ENCODE measurements at places on chromosomes 2 and 18.

- DNase-seq: no peak
Observed at GRCh38 chr2:178244777-178245176, 50.5 kb downstream of the OSBPL6 start.

DNA sequence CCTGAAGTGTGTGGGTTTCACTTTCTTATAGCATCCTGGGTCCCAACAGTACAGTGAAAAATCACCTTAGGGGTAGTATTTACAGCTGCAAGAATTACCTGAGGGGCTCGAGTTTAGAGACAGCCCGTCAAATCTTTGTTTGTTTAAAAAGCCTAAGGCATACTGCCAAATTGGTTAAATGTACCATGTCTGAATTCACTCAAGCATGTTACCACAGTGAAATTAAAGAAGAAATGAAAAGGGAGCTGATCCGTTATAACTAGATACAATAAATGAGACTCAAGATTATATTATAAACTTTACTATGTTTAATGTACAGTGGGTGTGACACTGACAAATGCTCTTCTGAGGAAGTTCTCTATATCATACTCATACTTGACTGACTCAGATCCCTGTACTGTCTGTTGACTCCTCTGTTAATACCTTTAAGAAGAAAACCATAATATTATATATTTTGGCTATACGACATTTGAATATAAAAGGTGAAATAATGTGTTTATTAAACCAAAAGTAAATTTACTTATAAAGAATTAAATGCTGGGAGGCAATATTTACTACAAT is 107.3 kb downstream of the TMEFF2 start:
- no peak for DNase-seq

DNA sequence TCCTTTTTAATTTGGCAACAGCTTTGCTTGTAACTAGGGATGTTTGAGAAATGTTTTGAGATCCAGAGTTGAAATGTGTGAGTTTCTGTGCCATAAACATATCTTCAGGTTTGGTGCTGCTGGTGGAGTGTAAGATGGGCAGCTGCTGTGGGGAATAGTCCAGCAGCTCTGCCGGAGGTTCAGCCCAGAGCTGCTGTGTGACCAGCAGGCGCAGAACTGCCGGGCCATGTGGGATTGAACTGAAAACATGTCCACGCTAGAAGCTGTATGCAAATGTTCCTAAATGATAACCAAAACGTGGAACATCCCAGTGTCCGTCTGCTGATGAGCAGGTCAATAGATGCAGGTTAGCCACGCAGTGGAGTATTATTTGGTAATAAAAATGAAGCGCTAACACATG is 99.6 kb downstream of the DGKD start:
- no peak for DNase-seq

GRCh38 chr18:54529444-54529843 is 61.6 kb upstream of the DYNAP start:
- DNase-seq: no peak

- no peak for DNase-seq
Observed at GRCh38 chr2:240972636-240973521, 25.5 kb upstream of the SNED1 start.

- DNase-seq: no peak
Observed at GRCh38 chr18:28204154-28204553, 27.2 kb upstream of the CDH2 start.

DNA sequence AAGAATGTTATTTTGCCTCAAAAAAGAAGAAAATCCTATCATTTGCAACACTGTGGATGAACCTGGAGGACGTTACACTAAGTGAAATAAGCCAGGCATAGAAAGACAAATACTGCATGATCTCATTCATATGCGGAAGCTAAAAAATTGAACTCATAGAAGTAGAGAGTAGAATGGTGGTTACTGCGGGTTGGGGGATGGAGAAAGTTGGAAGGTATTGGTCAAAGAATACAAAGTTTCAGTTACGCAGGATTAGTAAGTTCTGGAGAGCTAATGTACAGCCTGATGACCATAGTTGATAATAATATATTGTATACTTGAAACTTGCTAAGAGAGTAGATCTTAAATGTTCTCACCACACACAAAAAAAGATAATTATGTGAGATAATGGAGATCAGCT is 5.0 kb upstream of the GALNT5 start:
- no peak for DNase-seq

DNA sequence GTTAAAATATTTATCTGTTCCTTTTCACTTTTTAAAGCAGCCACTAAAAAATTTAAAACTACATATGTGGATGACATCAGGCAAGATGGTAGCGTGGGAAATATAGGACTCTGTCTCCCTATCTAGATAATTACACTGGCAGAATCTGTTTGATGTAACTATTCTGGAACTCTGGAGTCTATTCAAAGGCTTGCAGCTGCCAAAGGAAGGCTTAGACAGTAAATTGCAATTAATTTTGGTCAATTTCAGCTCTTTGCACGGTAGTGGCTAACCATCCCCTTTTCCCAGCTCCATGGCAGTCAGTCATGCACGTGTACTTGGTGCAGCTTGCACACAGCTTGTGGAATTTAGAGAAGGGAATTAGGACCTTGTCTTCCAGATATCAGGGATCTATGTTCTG is 135.2 kb downstream of the RAB3GAP1 start:
- no peak for DNase-seq

DNA sequence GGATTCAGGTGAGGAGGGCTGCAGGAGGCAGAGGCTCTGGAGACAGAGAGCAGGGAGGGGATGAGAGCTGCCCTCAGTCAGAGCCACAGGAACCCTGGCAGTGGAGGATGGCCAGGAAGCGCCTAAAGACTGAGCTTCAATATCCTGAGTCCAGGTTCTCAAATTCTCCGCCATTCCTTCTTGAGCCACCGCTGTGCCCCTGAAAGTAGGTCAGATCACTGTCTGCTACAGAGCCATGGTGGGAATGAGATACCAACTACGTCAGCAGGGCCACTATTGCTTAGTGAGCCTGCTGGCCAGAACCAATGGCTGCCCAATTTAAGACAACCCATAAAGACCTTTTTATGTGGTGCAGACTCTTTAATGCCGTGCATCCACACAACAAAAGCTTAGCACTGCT is 155.5 kb downstream of the CTIF start:
- DNase-seq: no peak

DNA sequence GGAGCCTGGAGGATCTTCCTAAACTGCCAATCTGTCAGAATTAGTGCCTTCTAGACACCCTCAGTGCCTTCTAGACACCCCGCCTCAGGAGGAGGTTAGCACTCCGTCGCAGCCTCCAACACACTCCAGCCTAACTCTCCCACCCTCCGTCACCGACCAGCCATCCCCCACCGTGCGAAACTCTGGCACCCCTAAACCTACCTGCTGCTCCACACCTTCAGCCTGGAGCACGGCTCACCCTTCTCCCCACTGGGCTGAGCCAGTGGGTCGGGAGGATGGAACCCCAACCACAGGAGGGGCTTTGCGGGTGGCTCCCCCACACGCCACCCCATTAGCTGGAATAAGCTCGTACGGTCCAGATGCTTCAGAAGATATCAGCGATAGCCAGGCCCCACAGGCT is 468.9 kb upstream of the HS6ST1 start:
- no peak for DNase-seq

DNA sequence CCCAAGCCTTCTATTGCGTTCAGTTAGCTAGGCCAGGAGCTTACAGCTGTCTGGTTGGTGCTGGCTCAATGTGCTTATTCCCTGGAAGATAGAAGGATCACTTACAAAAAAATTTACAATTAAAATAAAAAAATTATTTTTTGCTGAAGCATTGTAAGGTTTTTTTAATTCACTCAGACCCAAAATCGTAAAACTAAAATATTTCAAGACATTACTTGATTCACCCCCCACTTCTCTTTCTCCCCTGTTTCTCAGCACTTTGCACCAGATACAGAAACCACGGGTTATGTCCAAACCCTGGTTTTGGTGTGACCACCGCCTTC is 911 bp upstream of the PTPRM start:
- DNase-seq: no peak

- no peak for DNase-seq
Observed at GRCh38 chr2:111155610-111156009, 34.9 kb downstream of the BCL2L11 start.

- DNase-seq: no peak
Observed at GRCh38 chr2:215540658-215541057, 104.8 kb upstream of the FN1 start.

DNA sequence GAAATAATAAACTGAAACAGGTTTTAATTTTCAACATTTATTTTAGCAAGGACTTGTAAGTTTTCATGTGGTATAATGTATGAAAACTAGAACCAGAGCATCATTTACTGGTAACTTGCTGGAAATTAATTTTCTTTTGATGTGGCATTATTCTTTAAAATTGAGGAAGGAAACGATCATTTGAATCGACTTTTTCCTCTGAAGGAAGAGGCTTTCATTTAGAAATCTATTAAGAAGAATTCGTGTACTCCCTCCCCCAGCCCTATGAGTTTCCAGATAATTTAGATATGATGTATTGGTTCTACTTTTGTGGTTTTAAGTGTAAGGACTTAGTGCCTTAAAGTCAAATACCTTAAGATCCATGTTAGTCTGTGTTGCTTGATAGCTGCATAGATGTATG is 2.5 kb downstream of the BABAM2 start:
- no peak for DNase-seq

GRCh38 chr2:168780669-168781071 is 21.8 kb upstream of the NOSTRIN start:
- no peak for DNase-seq

DNA sequence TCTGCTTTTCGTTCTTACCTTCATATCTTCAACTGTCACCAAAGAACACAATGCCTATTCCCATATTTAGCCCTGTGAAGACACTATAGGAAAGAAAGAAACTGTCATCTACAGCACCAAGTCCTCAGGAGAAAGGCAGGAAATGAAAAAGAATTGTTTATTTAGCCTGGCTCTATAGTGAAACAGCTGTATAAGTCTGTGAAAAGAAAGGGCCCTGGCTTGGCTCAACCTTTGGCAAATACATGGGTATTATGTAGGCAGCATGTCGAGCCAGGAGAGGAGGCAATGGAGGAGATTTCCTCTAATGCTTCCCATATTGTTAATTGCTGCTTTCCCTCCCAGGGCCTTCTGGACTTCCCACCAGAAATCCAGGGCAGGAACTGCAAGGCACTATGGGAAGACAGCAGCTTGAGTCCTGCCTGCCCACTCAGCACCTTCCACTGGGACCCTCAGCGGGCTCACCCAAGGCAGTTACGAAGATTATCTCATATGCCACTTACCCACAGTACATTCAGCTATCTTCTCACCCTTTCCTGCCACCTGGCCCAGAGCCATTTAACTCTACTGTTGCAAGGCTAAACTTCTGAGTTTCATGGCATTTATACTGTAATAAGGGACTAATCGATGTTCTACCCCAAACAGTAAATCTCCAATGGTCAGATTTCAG is 30.1 kb downstream of the SLC8A1 start:
- no peak for DNase-seq

DNA sequence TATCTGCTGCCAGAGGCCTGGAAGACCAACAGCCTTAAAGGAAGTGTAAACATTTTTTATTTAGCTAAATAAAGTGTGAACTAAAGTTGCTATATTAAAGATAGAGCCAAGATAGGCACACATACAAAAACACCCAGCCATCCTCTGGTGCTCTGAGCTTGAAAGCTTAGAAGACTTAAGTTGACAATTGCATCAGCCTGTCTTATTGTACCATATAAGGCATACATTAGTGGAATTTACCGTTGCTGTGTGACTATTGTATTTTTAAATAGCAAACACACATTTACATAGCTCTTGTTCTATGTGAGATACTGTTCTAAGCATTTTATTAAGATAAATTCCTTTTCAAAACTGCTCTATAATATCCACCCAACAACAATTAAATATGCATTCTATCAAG is 736.6 kb upstream of the ZEB2 start:
- DNase-seq: no peak

DNA sequence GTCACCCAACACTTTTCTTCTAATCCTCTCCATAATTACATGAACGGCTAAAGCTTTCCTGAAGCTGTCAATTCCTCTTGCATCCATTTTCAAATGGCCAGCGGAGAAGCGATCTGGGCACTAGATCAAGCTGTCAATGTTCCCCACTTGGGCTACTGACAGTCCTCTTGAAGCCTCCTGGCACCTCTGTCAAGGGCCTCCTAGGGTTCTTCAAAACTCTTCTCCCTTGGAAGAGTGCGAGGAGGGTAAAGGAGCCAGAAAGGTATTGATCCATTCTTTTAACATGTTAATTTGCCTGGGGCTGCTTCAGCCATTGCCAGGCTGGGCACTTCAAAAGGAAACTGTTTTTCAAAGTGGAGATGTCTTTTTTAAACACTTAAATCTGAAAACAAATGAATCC is 19.8 kb downstream of the EPHA4 start:
- DNase-seq: no peak

DNA sequence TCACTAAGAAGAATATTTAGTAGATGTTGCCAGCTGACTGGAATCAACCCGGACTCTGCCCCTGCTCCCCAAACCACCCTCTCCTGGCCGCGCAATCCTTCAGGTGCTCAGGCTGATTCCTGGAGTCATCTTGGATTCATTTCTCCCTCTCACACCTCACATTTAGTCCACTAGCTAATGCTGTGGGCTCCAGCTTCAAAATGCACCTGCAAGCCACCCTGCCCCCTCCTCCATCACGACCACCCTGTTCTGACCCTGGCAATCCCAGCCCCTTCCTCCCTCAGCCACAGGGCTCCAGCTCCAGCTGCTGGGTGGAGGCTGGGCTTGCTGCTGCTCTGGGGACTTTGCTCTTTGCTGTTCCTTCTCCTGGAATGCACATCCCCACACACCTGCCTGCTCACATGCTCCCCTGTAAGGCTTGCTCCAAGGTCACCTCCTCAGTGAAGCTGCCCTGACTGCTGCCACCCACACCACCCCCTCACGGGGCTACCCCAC is 61.3 kb upstream of the SH3RF3 start:
- peak; percentile 37 for DNase-seq

DNA sequence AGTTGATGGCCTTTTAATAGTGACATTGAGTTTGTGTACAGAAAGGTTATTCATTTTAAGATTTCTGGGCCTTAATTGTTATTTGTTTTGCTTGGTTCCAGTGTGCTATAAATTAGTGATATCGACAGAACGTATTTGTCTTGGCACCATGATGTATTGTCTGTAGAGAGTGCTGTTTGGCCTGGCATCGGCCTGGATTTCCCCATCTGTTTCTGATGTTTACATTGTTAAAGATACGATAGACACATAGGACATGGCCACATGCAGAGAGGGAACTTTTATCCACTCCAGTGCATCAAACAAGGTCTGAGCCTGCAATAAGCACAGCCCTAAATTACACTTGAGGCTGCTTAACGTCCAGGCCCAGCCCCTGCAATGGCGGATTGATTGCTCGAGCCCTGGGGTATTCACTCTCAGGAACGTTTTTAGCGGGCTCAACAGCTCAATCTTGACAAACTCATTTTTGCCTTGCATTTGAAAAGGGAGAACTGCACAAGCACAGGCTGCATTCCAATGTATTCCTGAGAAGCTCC is 144.7 kb downstream of the SLC4A3 start:
- no peak for DNase-seq

GRCh38 chr2:176638167-176639015 is 369.1 kb downstream of the MTX2 start:
- peak; percentile 84 for DNase-seq
